ENCODE measurements at places on chromosomes 2 and 18. TPM values are rescaled to one million over a fixed set of nuclear protein-coding genes. Genes with fewer than 3 reads are reported as not detected.

The CREB1 gene
- polyA plus RNA-seq, result 89.8 TPM

The ERBB4 gene
- 58.8 TPM for polyA plus RNA-seq

The ADD2 gene
- polyA plus RNA-seq, result 6.0 TPM

The APCDD1 gene
- 74.6 TPM for polyA plus RNA-seq

The CCDC138 gene
- polyA plus RNA-seq, result 20.6 TPM

The REG3A gene
- polyA plus RNA-seq, result not detected

Data from left kidney (tissue), 8 donors.